SK-N-MC (cell line): ENCODE measurements at places on chromosomes 3 and 15.

DNA sequence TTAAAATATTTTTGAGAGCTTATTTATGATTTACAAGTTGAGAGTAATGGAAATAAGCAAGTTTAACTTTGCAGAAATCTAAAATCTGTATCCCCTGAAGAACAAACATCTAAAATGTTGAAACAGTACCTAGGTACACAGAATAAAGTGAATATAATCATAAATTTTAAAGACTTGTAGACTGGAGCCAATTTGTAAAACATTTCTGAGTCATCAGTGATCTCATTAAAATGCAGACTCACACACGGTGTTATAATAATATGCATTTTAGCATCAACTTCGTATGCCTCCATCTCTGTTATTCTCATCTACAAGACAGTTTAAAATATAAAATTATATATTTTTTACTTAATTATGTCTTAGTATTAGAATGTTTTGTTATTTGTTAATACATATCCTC lies 399.5 kb upstream of the GOLIM4 start:
- DNase-seq = no peak

DNA sequence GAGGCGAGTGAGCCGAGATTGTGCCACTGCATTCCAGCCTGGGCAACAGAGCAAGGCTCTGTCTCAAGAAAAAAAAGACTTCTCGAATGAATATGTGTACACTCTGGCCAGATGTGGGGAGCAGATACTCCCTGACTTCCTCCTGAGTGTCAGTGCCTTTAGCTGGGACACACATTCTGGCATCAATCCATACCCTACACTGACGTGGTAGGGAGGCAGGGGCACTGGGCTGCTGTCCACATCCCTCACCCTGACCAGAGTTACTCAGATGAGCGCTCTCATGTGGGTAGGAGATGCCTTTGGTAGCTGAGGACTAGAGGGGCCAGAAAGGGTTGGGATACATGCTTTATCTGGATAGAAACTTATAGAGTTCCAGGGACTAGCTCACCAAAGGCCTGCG lies 15.6 kb downstream of the LIMD1 start:
- DNase-seq = no peak

- DNase-seq = no peak
Observed at GRCh38 chr15:99239545-99240198, 9.7 kb downstream of the TTC23 start.

DNA sequence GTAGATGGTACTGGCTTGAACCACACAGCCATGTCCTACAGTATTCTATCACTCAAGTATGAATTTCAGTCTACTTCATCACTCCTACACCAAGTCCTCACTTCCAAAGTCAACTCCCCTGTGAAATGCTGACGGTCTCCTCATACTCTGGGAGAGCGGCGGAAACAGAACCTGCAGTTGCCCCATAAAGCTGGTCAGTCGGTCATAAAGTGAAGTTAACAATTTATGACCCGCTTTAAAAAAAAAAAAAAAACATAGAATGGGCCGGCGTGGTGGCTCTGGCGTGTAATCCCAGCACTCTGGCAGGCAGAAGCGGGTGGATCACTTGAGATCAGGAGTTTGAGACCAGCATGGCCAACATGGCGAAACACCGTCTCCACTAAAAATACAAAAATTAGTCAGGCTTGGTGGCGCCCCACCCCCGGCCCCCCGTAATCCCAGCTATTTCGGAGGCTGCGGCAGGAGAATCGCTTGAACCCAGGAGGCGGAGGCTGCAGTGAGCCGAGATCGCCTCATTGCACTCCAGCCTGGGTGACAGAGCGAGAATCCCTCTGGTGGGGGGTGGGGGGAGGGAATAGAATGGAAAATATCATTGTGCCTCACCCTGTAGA lies 2.1 kb downstream of the TRANK1 start:
- DNase-seq = no peak
